Mammary epithelial cell (primary cell): ENCODE measurements at places on chromosomes 6 and 20. TPM values are rescaled to one million over a fixed set of nuclear protein-coding genes. Genes with fewer than 3 reads are reported as not detected.

Gene TBX18
- total RNA-seq, result 0.19 TPM in 1 of 2 replicates, not detected in the other

Gene GRM1
- not detected for total RNA-seq

Gene RIPPLY2
- total RNA-seq, result not detected in 2 replicates

Gene OLIG3
- total RNA-seq, result not detected in 2 replicates

Gene SPATS1
- total RNA-seq, result not detected in 2 replicates

Gene NKX2-2
- not detected in 2 replicates for total RNA-seq

Gene MYLK4
- 0.33 TPM for total RNA-seq

Gene MOCS1
- 5.2 TPM for total RNA-seq

Gene CLIC5
- total RNA-seq, result not detected in 2 replicates

Gene PSORS1C2
- total RNA-seq, result not detected

Gene HIVEP1
- total RNA-seq, result 34.8 and 49.1 TPM in 2 replicates

Gene TRIM15
- total RNA-seq, result not detected in 2 replicates
